ENCODE measurements at places on chromosomes 5 and 9. TPM values are rescaled to one million over a fixed set of nuclear protein-coding genes. Genes with fewer than 3 reads are reported as not detected.

The CYLC2 gene
- total RNA-seq: not detected

The CDX1 gene
- 0.91 TPM for total RNA-seq

The PCDHGA1 gene
- 1.4 TPM for total RNA-seq

The PAX5 gene
- total RNA-seq: not detected

The BRD8 gene
- 29.1 TPM for total RNA-seq

The FSD1L gene
- 6.0 TPM for total RNA-seq

The AQP7 gene
- not detected for total RNA-seq

The NUTM2F gene
- not detected for total RNA-seq

The TAS2R1 gene
- total RNA-seq: not detected

The PCDHB11 gene
- total RNA-seq: 0.69 TPM

The FAM169A gene
- total RNA-seq: 0.13 TPM

The PLEKHG4B gene
- not detected for total RNA-seq
